ENCODE measurements at places on chromosomes 1 and 21. TPM values are rescaled to one million over a fixed set of nuclear protein-coding genes. Genes with fewer than 3 reads are reported as not detected.

- peaks cover 31% of the 10 kb centered on the region for H3K27me3 ChIP-seq
- no peak overlapping the region for H3K4me3 ChIP-seq
- H3K36me3 ChIP-seq, result no peaks in the 10 kb centered on the region
These were observed 5.0 kb upstream of the CLCNKB start for GRCh38 chr1:16038620-16038912.

DNA sequence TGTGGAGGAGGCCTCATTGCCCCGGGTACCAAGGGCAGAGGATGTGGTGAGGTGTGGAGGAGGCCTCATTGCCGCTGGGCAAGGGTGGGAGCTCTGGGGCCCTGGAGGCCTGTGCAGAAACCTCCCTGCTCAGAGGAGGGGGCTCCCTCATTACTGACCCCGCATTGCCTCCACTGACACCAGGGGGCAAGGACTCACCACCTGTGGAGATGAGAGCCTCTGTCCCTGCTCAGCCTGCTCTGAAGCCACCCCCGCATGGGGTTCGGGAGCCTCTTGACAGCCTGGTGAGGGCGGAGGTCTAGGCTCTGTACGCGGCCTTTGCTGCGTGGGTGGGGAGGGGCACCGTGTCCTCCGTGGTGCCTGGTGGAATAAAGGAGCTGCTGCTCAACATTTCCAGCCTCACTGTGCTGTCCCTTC, 95.0 kb upstream of the COL6A1 start:
- H3K4me1 ChIP-seq, result peaks cover 44% of the 10 kb centered on the region
- DNase-seq, result no peak
- H3K36me3 ChIP-seq, result no peaks in the 10 kb centered on the region
- H3K27ac ChIP-seq, result peak overlapping the region; percentile 55
- H3K4me3 ChIP-seq, result no peak overlapping the region
- H3K27me3 ChIP-seq, result no peaks in the 10 kb centered on the region

GRCh38 chr1:22111115-22111514, 31.8 kb downstream of the WNT4 start:
- H3K4me3 ChIP-seq, result no peak overlapping the region
- 0 out of 2 replicates have a peak, but pooled peaks cover 2% of the 10 kb centered on the region for H3K36me3 ChIP-seq
- no peaks in the 10 kb centered on the region for H3K4me1 ChIP-seq
- no peak for DNase-seq

DNA sequence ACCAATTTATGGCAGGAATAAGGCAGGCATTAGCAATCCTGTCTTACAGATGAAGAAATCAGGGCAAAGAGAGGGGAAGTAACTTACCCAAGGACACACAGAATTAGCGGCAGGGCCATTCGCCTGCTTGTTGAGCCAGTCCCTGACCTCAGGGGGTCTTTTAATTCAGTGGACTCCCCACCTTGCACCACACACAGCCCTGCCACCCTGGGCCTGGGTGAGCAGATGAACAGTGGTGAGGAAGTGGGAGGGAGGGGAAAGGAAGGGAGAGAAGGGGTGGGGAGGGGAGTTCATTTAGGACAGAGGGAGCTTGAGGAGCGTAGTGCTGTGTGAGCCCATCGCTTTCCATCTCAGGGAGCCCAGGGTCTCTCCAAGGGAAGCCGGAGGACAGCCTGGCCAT, 34.7 kb downstream of the GLIS1 start:
- H3K27me3 ChIP-seq, result peaks cover 20% of the 10 kb centered on the region
- no peaks in the 10 kb centered on the region for H3K4me1 ChIP-seq
- no peaks in the 10 kb centered on the region for H3K36me3 ChIP-seq
- H3K4me3 ChIP-seq, result no peak overlapping the region
- DNase-seq, result no peak
- H3K27ac ChIP-seq, result no peak overlapping the region

DNA sequence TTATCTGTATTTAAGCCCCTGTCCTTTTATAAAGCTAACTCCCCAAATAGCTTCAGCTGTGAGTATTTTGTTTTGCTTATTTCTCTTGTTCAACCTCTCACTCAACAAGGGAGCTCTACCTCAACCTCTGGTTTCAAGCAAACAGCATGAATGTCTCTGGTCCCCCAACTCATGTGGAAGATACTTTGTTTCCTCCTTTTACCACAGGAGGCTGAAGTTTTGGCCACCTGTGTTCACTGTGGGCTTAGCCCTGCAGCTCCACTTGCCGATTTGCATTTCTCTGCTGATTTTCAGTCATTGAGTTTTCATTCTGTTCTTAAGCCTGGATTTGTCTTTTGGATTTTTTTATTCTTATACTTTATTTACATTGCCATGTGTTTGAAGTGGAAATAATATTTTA, 613.1 kb downstream of the USP25 start:
- no peak overlapping the region for H3K27ac ChIP-seq
- no peak overlapping the region for H3K4me3 ChIP-seq
- DNase-seq, result no peak
- no peaks in the 10 kb centered on the region for H3K27me3 ChIP-seq

DNA sequence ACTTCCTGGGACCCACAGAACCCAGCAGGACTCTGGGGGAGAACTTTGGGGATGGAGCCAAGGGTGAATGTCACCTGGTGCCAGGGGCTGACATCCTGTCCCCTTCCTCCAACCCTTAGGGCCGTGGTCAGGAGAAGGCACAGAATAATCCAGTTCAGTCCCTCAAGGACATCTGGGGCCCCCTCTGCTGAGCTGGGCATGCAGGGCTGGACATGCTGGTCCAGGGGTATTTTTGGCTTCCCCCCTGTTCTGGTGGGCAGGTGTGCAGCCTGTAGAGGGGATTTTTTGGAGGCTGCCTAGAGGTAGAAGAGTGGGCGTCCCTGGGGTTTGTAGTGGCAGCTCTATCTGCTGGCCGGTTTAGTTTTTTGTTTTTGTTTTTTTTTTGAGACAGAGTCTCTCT, 3.4 kb upstream of the CROCC start:
- peaks cover 16% of the 10 kb centered on the region for H3K4me1 ChIP-seq
- no peak overlapping the region for H3K27ac ChIP-seq
- H3K36me3 ChIP-seq, result no peaks in the 10 kb centered on the region
- H3K27me3 ChIP-seq, result no peaks in the 10 kb centered on the region
- no peak for DNase-seq

DNA sequence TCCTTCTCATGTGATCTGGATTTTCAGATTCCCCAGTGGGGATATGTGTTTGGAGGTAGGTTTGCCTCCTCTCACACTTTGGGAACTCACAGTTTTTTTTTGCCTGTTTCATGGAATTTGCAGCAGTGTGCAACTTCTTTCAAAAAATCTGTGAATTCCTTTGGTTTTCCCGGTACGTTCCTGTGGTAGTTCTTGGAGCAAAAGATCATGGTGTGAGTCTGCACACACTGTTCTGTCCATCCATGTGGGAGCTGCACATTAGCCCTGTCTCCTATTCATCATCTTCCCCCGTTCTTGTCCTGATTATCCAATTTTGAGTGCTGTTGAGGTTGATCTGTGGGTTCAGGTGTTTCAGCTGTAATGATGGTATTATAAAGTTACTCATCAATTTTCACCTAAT, 30.3 kb upstream of the TACSTD2 start:
- 0 out of 2 replicates have a peak, but pooled peaks cover 2% of the 10 kb centered on the region for H3K27me3 ChIP-seq
- DNase-seq, result no peak
- H3K27ac ChIP-seq, result no peak overlapping the region
- no peaks in the 10 kb centered on the region for H3K36me3 ChIP-seq
- 0 out of 2 replicates have a peak, but pooled peaks cover 2% of the 10 kb centered on the region for H3K4me1 ChIP-seq

DNA sequence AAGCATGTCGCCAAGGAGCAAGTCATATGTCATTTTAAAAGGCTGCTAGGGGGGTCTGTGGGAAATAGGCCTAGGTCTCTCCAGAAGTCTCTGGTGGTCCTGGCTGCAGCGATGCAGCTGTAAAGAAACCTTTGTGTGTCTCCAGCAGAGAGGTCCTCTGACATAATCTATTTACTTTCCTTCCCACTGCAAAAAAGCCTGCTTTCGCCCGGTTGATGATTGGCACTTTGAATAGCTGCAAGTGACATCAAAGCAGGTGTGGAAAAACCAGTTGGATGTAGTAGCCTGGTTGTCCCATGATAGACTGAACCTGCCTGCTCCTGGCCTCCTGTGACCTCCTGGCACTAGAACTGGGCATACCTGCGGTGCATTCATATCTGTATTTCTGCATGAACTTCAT, 13.8 kb downstream of the RASSF5 start:
- H3K27ac ChIP-seq, result no peak overlapping the region
- H3K36me3 ChIP-seq, result no peaks in the 10 kb centered on the region
- DNase-seq, result no peak
- H3K4me3 ChIP-seq, result no peak overlapping the region
- no peaks in the 10 kb centered on the region for H3K27me3 ChIP-seq

GRCh38 chr1:217407534-217408001, 223.3 kb downstream of the GPATCH2 start:
- H3K4me3 ChIP-seq, result no peak overlapping the region
- no peaks in the 10 kb centered on the region for H3K4me1 ChIP-seq
- H3K27me3 ChIP-seq, result no peaks in the 10 kb centered on the region
- no peak overlapping the region for H3K27ac ChIP-seq

- no peak overlapping the region for H3K4me3 ChIP-seq
- no peak for DNase-seq
- no peak overlapping the region for H3K27ac ChIP-seq
These were observed 195.7 kb downstream of the GPATCH2 start for GRCh38 chr1:217435204-217435603.

DNA sequence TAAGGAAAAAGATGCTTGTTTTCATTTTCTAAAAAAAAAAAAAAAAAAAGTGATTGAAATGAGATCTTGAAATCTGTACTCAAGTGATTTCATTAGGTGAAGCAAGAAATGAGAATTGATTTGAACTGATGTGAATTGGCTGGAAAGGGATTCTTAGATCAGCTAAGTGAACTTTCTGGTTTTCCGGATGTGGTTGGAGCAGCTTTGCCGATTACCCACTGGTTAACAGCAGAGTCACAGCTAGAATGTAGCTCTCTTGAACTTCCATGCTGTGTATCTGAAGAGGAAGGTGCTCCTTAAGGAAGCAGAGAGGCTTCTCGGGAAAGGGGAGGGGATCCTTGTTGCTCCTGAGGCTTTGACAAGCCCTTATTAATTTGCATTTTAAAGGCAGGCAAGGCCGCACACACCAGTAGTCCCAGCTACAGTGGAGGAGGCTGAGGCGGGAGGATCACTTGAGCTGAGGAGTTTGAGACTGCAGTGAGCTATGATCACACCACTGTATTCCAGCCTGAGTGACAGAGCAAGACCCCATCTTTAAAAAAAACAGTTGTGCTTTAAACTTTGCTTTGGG, 28.7 kb upstream of the PWP2 start:
- no peaks in the 10 kb centered on the region for H3K4me1 ChIP-seq
- no peak overlapping the region for H3K27ac ChIP-seq
- no peak for DNase-seq
- no peaks in the 10 kb centered on the region for H3K27me3 ChIP-seq
- no peak overlapping the region for H3K4me3 ChIP-seq

DNA sequence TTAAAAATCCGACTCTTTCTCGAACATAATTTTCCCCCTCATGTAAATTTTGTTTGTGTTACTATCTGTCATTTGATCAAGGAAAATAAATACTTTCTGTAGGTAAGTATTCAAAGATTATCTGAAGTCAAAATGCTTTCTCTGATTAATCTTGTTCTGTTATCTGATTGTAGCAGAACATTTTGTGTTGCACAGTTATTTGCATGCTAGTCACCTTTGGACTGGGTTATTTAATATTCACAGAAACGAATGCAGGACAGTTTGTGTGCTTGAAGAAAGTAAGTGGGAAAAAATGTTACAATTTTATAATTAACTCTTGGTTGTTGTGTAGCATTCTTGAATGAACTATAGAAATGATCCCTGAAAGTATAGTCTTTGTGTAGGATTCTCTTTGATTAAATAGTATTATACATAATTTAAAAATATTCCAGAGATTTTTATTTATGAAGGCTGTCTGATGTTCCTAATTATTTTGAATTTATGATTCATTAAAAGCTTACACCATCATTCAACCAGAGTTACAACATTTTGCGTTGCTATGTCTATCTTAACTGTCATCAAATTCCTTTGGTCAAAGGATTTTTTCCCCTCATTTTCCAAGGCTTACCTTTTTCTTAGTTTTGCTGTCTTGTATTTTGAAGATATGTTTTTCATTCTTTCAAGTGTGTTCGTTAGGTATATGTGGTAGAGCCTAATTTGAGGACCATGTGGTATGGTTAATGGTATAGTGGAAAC, 176.6 kb downstream of the GIPC2 start:
- H3K27me3 ChIP-seq, result no peaks in the 10 kb centered on the region
- H3K27ac ChIP-seq, result no peak overlapping the region
- no peak overlapping the region for H3K4me3 ChIP-seq
- no peak for DNase-seq

- H3K27me3 ChIP-seq, result no peaks in the 10 kb centered on the region
- no peaks in the 10 kb centered on the region for H3K4me1 ChIP-seq
- H3K4me3 ChIP-seq, result no peak overlapping the region
- no peak overlapping the region for H3K27ac ChIP-seq
- H3K36me3 ChIP-seq, result no peaks in the 10 kb centered on the region
These were observed 38.0 kb downstream of the LAMC1 start for GRCh38 chr1:183061194-183061593.

GRCh38 chr1:7389201-7389905, 381.7 kb upstream of the VAMP3 start:
- no peaks in the 10 kb centered on the region for H3K27me3 ChIP-seq
- peak overlapping the region; percentile 40 for H3K27ac ChIP-seq
- H3K4me1 ChIP-seq, result peaks cover 36% of the 10 kb centered on the region
- H3K4me3 ChIP-seq, result no peak overlapping the region
- H3K36me3 ChIP-seq, result no peaks in the 10 kb centered on the region

The NR0B2 gene
- not detected for total RNA-seq

DNA sequence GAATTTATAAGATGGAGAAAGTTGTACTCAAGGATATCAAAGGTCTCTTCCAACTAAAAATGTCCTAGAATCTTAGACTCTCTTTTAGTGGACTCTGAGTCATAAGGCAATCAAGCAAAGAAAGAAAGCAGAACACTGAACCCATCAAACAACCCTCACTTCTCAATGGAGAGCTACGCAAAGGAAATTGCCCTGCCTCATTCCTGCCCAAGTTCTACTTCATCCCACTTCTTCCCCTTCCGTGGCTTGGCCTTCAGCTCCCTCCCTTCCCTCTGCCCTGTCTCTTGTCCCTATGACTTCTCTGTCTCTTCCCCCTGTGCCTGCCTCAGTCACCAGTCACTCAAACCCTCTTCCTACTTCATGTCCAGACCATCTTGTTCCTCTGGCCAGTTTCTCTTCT, 58.5 kb downstream of the RIMS3 start:
- H3K4me1 ChIP-seq, result no peaks in the 10 kb centered on the region
- no peak overlapping the region for H3K27ac ChIP-seq
- 0 out of 2 replicates have a peak, but pooled peaks cover 4% of the 10 kb centered on the region for H3K27me3 ChIP-seq
- no peak overlapping the region for H3K4me3 ChIP-seq
- no peaks in the 10 kb centered on the region for H3K36me3 ChIP-seq
- DNase-seq, result no peak

DNA sequence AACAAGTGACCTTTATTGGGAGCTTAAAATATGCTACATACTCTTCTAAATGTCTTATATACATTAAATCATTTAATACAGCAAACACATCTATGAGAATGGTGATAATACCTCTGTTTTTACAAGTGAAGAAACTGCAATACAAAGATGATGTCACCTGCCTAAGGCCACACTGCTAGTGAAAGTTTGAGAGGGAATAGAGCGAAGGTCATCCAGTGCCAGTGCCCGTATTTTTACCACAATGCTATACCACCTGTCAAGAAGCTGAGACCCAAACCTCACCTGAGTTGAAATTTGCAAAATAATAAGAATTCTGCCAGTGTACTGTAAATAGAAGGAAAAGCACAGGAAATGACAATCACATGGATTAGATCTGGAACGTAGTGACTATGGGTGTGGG, 200.4 kb upstream of the TMPRSS15 start:
- H3K4me3 ChIP-seq, result no peak overlapping the region
- H3K27ac ChIP-seq, result no peak overlapping the region
- no peaks in the 10 kb centered on the region for H3K4me1 ChIP-seq
- H3K27me3 ChIP-seq, result no peaks in the 10 kb centered on the region
- no peaks in the 10 kb centered on the region for H3K36me3 ChIP-seq

The MEX3A gene
- 22.3 TPM for total RNA-seq

The KCNJ9 gene
- not detected for total RNA-seq

Measured in SJCRH30 (cell line).